ENCODE measurements at places on chromosomes 6 and 20. TPM values are rescaled to one million over a fixed set of nuclear protein-coding genes. Genes with fewer than 3 reads are reported as not detected.
A peak's percentile ranks its signal among the peaks of the same experiment; 100 is the strongest.

The COL9A3 gene
- 17.5 TPM for polyA plus RNA-seq

The DNPH1 gene
- 48.6 TPM for polyA plus RNA-seq

The CPNE5 gene
- 7.7 TPM for polyA plus RNA-seq

The SOX18 gene
- 5.7 TPM for polyA plus RNA-seq

The OR2H1 gene
- not detected for polyA plus RNA-seq

DNA sequence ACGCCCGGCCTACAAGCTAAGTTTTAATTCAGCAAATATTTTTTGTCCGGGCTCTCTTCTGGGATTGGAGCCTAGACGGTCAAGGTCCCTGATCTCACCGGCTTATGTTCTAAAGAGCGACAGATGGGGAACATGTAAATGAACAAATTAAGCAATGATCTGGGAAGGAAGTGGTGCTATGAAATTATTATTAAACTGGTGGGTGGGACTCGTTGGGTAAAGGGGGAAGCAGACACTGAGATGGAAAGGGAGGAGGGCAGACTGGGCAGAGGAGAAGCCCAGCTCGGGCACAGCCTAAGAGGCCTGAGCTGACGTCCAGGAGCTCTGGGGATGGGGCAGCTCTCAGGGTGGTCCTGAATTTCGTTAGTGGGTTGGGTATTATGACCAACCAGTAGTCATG is 81.8 kb upstream of the AGPAT4 start:
- DNase-seq, result no peak

- no peak for DNase-seq
Observed at GRCh38 chr6:46821458-46821881, 28.3 kb downstream of the MEP1A start.

GRCh38 chr20:17622086-17622850 is 52.4 kb downstream of the DSTN start:
- DNase-seq, result no peak

DNA sequence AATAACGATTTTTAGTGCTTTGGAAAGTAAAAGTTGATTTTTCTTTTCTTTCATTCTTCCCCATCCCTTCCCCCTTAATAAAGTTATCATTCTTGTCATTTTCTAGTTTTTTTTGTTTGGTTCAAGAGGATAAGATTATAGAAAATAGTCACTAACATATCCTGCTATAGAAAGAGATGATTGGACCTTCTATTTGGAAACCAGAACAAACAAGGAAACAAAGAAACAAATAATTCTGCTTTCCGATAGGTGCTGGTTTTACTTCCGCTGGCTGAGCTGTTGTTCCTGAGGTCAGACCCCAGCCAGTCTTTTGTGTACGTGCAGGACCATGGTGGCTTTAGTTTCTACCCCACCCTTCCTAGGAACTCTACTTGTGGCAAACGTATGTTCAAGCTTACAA is at the start of gene CDH26:
Gene CDH26 (plus strand): TSS at position 301 of the 400 bp plus-strand sequence. CDS start 304 bp downstream, outside the sequence.
- no peak for DNase-seq

- no peak for DNase-seq
Observed at GRCh38 chr20:15162079-15162647, 824.8 kb upstream of the FLRT3 start.

DNA sequence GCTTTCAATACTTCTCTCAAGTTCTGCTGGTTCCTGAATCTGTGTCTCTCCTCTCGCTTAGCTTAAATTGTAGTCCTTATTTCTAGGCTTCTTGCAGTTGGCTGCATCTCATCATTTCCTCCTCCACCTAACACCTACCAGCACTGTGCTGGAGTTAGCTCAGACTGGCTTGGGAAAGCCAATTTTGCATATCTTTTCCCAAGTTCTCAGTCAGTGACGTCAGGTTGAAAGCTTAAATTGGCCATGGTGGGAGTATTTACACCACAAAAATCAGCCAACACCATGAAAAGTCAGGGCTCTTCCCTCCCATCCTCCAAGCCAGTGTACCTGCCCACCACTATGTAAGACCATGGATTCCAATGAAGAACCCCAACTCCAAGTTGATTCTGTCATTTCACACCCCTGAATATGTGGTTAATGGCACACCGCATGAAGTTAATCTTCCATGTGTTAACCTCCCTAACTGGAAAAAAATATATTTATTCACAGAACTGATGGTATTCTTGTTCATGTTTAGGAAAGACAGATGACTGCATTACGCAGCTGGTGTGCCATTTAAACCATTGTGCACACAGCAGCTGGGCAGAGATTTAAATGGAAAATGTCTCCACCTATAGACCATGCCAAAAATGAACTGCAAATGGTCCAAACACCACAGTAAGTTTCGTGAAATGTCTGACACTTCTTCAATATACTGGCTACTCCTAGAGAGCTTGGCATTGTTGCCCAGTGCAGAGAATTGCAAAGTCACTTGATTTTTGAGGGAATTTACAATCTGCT is 274.1 kb upstream of the MAP3K7 start:
- DNase-seq, result no peak

- no peak for DNase-seq
Observed at GRCh38 chr20:63502671-63503172, 3.8 kb upstream of the EEF1A2 start.

DNA sequence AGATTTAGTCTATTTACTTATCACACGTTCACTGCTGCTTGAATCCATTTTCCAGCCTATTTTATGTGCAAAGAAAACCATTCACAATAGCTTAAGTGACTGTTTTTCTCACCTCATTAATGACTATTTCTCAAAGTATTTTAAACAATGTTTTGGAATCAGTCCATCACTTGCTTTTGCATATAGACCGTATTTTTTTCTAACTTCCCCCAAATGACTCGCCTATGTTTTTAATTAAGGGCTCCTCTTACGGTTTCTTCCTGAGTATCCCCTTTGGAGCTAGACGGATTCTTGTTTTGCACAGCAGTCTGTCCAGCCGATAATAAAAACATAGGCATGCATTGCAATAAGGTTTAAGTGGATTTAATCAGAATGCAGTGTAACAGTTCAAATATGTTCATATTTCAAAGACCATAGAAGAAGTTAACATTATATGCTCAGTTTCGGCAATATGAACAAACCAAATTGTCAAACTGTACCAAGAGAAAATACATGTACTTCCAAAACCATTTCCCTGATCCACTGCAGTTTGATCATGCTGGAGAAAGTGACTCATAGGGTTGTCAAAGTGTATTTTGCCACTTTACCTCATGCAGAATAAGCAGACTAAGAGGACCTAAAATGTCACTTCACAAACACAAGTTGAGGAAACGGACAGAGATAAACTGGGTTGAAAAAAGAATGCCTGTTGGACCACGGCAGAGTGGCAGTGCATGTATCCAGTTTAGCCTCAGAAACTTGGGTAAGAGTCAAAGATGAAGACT is 66.4 kb downstream of the HMGN3 start:
- DNase-seq, result no peak

DNA sequence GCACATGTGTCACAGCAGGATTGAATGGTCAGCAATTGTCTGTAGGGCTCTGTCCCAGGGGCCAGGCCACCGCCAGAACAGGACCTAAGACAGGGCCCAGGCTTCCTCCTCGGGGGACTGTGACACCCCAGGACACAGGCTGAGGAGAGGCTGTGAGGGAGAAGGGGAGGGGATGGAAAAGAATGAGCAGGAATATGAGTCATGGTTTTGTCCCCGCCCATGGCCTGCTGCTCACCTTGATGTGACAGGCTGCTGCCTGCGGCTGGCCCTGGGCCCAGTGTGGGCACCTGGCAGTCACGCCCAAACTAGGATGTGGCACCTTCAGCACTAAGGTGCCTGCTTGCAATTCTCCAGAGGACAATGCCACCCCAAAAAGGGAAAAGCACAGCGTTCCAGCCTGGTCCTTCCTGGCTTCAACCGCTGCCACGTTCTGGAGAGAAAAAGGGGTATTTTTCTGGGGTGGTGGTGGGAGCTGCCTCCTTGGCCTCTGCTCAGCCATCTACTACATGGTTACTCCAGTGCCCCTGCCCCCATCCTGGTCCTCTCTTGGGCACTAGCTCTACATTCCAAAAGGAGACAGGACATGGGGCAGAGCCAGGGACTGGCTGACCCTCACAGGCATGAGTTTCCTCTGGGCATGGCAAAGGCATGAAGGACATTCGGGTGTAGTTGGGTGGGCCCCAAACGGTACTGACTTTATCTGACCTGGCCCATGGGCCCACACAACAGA is 93.4 kb downstream of the SLC22A23 start:
- DNase-seq, result no peak

DNA sequence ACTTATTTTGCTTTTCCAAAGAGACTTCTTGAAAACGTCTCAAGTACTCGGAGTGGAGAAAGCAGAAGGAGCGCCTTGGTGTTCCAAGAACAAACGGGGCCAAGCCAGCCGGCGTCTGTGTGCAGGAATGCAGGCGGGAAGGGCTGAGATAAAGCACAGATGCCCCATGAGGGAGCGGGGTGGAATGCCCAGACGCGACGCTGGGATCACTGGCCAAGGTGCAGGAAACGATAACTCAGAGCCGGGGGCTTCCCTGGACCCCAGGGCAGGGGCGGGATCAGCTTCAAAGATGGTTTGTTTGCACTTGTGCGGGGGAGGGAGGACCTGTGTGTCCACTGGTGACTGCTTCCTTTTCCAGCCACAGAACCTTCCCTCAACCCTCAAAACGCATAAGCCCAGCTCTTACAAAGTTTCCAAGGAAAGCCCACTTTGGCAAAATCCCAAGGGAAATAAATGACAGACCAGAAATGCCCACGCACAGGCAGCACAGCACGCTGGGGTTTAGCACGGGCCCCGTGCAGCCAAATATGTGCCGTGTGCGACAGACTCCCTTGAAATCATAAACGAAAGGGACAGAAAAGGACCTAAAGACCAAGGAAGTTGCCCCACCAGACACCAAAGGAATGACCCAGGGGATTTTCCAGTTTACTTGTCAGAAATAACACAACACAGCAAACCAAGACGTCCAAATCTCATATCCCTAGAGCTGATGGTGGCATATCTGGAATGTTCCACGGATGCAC is 113.9 kb downstream of the NFATC2 start:
- no peak for DNase-seq

DNA sequence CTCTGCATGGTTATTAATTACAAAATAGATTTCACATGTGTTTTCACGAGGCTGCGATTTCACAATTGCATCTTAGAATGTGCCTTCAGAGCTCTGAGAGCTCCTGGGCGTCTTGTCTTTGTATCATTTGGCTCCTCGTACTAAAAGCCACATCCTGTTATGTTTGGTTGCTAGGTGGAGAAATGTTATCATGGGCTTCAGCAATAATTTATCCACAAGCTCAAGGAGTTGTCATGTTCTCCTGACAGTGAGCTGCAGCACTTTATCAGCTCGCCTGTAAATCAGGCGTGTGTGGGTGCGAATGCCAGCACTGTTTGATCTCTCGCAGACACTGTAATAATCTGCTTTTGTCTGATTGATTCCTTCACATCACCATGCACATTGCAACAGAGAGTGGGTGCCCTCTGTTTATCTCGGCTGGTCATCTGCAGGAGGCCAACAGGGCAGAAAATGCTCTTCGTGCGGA is 218.6 kb upstream of the ZFP64 start:
- no peak for DNase-seq

DNA sequence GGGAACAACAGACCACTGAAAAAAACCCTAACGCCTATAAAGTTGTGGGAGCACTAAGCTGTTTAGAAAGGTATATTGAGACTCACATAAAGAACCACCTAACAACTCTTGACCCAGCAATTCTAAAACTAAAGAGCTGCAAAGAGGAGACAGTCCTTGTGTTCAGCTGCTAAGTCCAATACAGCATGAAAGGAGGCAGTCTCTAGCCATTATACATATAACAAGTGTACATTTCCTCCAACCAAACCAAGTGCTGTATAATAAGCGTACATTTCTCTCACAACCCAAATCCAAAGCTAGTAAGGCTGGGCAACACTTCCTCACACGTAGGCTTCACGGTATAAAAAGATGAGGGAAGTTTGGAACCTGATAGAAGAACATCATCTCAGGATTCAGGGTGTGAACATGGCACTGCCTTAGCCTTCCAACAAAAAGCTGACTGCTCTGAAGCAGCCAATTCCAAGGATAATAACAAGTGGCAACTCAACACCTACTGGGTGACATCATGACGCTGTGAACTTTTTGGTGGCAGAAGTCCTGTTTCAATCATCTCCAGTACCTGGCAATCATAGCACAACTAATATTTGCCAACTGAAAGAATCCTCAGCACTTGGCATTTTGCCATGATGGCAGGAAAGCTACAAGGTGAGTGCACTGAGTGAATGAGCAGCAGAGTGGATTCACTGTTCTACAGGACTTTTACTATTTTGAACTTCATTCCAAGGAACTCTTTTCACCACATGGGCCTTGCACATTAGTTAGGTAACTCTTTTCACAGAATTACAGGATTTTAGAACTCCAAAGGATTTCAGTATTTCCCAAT is 16.6 kb downstream of the TBC1D20 start:
- no peak for DNase-seq

GRCh38 chr20:33211817-33212424 is 5.2 kb upstream of the BPIFA3 start:
- DNase-seq, result peak; percentile 44

- DNase-seq, result no peak
Observed at GRCh38 chr20:45538209-45538799, 978 bp downstream of the WFDC6 start.

DNA sequence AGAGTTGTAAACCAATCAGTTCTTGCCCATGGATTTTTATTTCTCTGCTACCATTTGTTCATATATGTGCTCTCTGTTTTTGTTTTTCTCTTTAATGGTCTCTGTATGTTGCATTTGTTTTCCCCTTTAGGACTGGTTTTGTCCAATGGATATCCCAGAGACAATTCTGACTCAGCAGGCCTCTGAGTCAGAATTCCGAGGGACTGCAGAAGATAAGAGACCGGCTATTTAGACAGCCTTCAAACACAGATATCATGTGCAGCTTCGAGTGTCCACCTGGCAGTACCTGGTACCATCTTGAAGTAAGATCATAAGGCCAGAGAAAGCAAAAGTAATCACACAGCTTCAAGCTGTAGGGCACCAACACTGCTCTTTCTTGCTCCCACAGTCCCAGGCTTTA is 125.5 kb downstream of the ELOVL4 start:
- no peak for DNase-seq

DNA sequence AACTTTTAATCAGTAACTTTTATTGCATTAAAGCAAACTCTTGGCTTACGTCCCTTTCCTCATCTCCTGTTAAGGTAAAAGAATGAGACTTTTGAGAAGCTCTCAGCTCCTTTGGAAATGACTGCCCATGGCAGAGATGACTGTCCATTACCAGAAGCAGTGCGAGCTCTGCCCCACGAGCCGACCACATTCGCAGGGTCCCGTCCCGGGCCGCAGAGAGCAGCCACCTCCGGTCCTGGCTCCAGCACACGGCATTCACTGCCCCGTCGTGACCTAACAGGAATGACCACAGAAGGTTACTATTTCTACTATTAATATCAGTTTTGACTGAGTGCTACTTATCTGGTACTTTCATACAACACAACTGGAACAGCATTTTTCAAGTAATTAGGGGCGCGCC is 63.4 kb downstream of the WDR27 start:
- no peak for DNase-seq

- DNase-seq, result no peak
Observed at GRCh38 chr6:63140114-63140513, 71.2 kb upstream of the FKBP1C start.

- no peak for DNase-seq
Observed at GRCh38 chr6:132190815-132191175, 210.5 kb downstream of the MOXD1 start.

- no peak for DNase-seq
Observed at GRCh38 chr6:93343476-93343875, 75.9 kb downstream of the EPHA7 start.

- no peak for DNase-seq
Observed at GRCh38 chr6:70421509-70421908, 8.2 kb downstream of the FAM135A start.

All from left renal pelvis (tissue), 4 donors.